ENCODE measurements at places on chromosomes 7 and 10. TPM values are rescaled to one million over a fixed set of nuclear protein-coding genes. Genes with fewer than 3 reads are reported as not detected.

CYCS gene
- polyA plus RNA-seq, result 385 TPM

ZSCAN21 gene
- polyA plus RNA-seq, result 15.7 TPM

FIS1 gene
- polyA plus RNA-seq, result 143 TPM

FEZF1 gene
- 1.0 TPM for polyA plus RNA-seq

FOXI2 gene
- 1.1 TPM for polyA plus RNA-seq

Measured in GM23338 (cell line).